IPS-NIHi11 (cell line): ENCODE measurements at places on chromosomes 13 and 19.

GRCh38 chr13:26952551-26953143 is 192.1 kb upstream of the GPR12 start:
- DNase-seq, result no peak

DNA sequence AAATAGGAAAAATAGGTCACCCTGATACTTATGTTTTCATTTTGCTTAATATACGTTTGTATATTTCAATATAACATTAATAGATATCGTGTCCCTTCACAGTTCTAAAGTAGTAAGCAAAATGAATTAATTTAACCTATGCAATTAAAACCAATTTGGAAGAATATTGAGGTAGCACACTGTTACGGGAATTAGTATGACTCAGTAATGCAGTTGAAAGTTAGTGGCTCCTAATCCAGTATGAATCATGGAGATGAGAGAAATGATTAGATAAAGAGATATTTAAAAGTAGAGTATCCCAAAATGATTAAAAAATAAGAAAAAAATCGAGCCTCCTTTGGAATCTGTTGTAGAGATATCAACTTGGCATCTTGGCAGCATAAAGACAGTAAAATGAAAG is 177.0 kb upstream of the SLITRK6 start:
- DNase-seq, result no peak

DNA sequence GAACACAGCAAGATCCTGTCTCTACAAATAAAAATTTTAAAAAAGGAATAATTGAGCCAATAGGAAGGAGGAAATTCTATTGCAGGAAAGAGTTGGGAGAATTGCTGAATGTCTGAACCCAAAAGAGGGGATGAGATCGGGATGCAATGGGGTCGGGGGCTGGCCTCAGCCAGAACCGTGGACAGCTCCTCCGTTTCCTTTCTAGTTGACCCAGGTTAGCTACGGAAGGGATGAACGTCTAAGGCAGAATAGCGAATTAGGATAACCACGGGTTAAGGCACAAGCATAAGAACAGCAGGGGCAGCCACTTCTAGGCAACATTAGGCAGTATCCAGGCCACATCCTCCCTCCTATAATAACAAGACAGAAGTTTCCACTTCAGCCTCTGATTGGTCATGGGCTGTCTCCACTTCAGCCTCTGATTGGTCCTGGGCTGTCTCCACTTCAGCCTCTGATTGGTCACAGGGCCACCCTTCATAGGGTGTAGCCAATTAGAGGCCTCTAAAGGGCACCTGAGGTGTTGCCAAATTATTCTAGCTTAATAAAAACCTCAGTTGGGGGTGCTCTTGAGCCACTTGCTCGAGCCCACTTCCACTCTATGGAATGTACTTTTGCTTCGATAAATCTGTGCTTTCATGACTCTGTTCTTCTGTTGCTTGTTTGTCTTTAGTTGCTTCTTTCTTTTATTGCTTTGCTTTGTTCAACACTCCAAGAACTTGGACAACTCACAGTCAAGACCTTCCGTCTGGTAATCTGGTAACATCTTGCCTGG is 24.9 kb upstream of the TPM4 start:
- DNase-seq, result no peak

DNA sequence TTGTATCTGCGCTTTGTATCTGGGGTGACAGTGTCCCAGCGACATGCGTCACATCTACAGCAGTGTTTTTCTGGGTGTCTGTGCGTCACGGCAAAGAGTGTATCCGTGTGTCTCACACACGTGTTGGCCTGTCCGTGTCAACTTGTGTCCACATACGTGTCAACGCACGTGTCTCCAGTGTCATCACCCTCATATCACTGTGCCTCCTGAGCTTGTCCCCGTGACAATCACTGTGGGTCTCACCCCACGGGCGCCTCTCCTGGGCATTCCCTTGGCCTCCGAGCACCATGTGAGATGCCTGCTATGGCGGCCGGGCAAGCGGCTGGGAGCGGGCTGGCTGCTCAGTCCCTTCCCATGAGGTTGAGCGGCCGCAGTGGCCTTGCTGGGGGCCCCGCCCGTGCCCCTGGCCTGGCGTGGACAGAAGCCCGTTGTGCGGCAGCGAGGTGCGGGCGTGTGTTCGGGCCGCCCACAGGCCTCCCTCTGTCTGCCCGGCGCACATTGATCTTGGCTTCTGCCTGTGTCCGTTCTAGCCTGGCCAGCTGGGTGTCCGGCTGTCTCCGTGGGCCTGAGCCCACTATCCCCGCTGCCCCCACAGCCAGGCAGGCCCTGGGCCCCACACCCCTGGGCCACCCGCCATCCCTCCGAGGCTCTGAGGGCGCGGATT is 6.4 kb downstream of the NFIX start:
- no peak for DNase-seq

DNA sequence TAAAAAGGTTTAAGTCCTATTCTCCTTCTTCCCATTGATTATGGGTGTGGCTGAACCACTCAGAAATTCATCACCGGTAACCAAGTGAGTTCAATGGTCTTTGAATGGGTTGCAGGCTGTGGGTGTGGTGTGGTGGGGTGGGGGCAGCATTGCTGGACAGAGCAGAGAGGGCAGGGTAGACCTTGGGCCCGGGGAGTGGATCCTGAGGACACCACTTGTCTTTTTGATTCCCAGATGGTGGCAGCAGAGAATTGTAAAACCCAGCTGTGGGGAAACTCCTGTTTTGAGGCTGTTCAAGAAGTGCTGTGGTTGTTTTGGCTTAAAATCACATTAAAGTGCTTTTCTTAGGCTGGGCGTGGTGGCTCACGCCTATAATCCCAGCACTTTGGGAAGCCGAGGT is 45.8 kb upstream of the RGCC start:
- peak; percentile 38 for DNase-seq

DNA sequence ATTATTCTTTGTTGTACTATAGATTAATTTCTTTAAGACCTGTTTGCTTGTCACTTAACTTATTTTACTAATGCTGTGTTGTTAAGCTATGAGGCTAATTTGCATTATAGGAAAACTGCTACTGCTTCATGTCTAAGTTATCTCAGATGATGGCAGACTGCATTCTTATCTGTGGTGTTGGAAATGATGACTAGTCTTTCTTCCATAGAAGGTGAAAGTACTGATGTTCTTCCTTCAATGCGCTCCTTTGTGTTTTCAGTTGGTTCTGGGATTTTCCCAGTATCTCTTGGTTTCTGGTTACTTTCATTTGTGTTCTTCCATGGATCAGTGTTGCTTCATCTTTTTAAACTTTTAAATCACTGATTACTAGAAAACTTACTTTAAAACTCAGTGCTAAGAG is 46.9 kb downstream of the TPP2 start:
- no peak for DNase-seq

DNA sequence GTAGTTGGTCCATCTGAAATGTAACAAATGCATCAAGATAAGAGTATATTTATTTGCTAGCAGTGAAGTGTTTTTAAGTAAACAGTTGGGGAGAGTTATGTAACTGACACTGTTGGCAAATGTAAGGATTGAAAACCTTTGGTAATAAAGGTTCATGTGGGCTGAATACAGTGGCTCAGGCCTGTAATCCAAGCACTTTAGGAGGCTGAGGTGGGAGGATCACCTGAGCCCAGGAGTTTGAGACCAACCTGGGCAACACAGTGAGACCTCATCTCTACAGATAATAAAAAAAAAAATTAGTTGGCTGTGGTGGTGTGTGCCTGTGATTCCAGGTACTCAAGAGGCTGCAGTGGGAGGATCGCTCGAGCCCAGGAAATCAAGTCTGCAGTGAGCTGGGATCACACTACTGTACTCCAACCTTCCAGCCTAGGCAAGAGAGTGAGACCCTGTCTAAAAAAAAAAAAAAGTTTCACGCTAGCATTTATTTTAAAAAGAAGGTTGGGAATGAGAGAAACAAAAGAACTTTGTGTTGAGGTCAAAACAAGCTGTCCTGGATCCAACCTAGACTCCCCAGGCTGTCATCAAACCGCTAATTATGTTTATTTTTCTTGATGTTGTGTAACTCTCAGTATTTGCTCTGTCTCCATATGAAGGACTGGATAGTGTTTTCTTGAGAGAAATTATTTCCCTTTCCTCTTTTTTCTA is 20.7 kb downstream of the SETDB2 start:
- no peak for DNase-seq

DNA sequence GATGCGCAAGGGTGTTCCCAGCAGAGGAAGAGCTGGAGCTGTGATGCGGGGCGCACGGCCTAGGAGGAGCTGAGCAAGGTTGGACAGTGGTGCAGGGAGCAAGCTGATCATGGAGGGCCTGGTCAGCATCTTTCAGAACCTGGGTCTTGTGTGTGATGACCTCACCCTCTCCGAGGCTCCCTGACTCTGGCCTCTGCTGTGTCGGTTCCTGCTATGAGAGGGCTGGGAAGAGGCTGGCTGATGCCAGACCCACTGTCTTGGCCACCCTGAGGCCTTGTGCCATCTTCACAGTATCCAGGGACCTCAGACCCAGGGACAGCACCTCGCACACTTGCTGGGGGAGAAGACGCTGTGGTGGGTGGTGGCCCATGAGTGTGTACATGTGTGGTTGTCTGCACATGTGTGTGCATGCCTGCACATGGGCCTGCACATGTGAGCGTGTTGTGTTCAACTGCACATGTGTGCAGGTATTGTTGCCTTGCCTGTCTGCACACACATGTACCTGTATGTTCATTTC is 16.5 kb upstream of the C13orf46 start:
- no peak for DNase-seq

DNA sequence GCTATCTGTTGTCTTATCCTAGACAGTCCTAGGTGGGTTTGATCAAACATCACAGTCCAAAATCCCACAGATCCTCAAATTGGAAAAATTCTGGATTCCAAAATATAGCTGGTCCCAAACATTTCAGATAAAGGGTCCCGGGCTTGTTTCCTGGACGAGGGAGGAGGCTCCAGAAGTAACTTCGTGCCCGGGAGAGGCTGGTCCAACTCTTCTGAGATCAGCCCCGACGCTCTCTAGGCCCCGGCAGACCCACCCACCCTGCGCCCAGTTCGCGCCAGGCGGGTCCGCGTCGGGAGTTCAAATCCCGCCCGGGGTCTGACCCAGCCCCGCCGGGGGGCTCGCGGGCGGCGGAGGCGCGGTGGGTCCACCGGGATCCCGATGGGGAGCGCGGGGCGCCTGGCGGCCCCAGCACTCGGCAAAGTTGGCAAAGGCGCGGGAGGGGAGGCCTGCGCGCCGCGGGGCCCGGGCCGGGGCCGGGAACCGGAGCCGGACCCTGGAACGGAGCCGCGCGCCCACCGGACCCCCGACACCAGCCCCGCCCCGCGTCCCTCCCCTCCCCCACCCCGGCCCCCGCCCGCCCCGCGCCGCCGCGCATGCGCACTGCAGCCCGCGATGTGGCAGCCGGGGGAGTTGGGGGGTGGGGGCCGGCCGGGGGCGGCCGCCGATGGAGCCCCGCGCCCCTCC is 513 bp downstream of the MIER2 start:
- peak; percentile 96 for DNase-seq

GRCh38 chr13:44904967-44905366 is 84.3 kb downstream of the NUFIP1 start:
- no peak for DNase-seq

DNA sequence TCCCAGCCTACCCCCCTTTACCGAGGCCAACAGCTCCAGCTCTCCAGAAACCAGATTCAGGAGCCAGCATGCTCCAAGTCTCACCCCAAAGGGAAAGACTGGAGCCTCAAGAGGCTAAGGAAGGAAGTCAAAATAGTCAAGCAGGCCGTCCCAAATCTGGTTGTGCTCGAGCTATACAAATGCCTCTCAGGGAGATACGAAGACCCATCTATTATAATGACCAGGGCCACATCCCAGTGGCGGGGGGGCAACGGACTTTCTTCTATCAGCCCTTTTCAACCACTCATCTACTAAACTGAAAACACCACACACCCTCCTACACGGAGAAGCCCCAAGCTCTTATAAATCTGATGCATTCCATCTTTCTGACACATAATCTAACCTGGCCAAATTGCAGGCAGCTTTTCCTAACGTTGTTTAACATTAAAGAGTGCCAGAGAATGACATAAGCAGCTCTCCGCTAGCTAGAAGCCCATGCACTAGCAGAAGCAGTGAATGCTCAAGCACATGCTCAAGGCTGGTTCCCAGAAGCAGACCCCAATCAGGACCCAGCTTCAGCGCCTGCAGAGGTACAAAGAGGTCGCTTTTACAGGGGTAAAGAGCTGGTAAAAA is 104.6 kb upstream of the ZNF98 start:
- DNase-seq, result no peak

DNA sequence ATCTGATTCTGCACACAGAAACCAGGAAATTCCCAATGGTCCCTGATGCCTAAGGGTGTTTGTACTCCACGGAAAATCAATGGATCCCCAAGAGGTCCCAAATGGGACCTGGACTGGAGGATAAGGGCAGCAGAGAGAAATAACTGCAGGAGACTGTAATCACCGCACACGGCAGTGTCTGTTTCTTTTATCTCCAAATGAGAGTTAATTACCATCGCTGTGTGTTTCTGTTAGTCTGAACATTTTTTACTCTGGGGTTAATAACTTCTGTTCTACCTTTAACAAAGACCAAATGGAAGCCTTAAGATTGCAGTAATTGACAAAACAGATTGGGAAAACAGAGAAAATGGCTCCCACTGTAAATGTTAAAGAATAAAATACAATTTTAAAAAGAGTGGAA is 320.9 kb downstream of the DCLK1 start:
- no peak for DNase-seq

GRCh38 chr19:47274891-47275761 is 441 bp downstream of the INAFM1 start:
- DNase-seq, result no peak

DNA sequence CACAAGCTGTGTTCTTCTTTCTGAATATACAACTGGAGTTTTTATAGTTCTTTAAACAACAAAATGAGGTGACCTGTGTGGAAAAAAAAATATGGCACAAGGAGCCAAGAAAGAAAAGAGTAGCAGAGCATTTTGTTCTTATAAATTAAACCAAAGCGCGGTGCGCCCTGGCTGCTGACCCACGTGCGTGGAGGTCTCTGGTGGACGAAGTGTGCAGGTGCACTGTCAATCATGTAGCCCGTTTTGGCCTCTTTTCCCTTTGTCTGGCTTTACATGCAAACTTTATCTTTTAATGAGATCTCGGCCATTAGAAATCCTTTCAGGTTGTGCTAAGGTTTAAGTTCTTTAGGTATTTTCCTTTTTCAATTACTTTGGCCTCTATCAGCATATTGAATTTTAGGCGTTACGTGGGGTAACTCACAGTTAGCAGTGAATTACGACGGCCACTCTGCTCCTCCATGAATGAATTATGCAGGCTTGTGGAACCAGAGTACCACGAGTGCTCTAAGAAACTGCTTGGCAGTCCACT is 443.9 kb upstream of the SLC10A2 start:
- DNase-seq, result peak; percentile 10

- no peak for DNase-seq
Observed at GRCh38 chr19:55041627-55042343, 3.7 kb upstream of the GP6 start.
